BJ (cell line): ENCODE measurements at places on chromosomes 5 and 9. TPM values are rescaled to one million over a fixed set of nuclear protein-coding genes. Genes with fewer than 3 reads are reported as not detected.

QRFP gene
- not detected in 2 replicates for polyA plus RNA-seq

IL9 gene
- not detected in 2 replicates for polyA plus RNA-seq

CCNB1 gene
- 67.0 and 91.3 TPM in 2 replicates for polyA plus RNA-seq

SPATA31A3 gene
- polyA plus RNA-seq = not detected in 2 replicates

DDX31 gene
- 12.3 and 13.7 TPM in 2 replicates for polyA plus RNA-seq

PCDHA12 gene
- not detected in 2 replicates for polyA plus RNA-seq

ZNF483 gene
- polyA plus RNA-seq = 0.69 and 0.70 TPM in 2 replicates
